Effector CD4-positive, alpha-beta T cell (primary cell): ENCODE measurements at places on chromosomes 13 and 19.

- no peak for DNase-seq
Measured at GRCh38 chr19:45146251-45146650, 14.5 kb downstream of the NKPD1 start.

GRCh38 chr19:11587975-11588631 is 9.2 kb upstream of the ZNF627 start:
- DNase-seq: no peak

DNA sequence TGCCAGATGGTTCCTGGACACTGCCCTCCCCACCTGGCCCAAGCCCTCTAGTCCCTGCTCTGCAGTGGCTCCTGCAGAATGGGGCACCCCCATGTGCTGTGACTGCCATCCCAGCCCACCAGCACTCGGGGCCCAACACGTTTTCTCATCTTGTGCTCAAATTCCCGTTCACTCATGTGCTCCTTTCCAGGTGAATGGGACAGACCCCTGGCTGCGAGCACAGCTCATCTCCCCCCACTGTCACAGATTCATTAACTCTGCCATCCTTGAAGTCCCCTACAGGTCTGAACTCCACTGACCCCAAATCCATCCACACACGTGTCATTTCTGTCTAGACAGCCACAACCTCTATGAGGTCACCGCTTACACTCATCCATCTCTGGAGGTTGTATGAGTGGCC is 23.6 kb downstream of the TUBA3C start:
- no peak for DNase-seq

DNA sequence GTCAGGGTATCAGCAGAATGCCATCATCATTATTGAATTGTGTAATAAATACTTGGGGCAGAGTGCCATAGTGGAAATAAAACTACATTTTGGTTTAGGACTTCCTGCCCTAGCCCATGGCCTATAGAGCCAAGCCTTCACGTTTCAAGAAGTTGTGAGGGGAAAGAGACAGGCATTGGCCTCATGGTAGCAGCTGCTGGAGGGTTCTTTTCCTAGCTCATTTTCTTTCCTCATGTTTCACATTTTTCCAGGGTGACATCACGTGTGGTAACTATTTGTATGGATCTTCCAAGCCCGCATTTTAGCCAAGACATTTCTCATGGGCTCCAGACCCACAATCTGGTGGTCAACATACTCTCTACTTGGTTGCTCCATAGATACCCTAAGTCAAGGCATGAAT is 80.4 kb downstream of the LRCH1 start:
- no peak for DNase-seq

- DNase-seq: no peak
Measured at GRCh38 chr13:33185853-33186252, 99.7 kb downstream of the STARD13 start.

DNA sequence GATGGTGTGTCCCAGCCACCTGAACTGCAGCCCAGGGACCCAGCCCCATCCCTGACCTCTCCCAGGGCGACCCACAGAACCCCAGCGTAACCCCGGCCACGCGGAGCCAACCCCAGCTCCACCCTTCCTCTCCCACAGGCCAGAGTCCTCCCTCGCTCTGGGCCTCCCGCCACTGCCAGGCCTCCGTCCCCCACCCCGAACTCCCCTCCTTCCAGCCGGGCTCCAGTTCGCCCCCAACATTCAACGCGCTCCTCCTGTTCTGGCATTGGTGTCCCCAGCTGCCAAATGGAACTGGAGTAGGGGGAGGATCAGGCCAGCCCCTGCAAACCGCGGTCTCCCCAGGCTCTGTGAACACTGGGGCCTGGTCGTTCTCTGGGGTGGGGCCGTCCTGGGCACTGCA is 7.4 kb downstream of the LINGO3 start:
- DNase-seq: no peak

GRCh38 chr13:26561651-26562511 is 4.4 kb downstream of the WASF3 start:
- no peak for DNase-seq

- no peak for DNase-seq
Measured at GRCh38 chr19:40229484-40229883, 3.0 kb upstream of the CCNP start.

DNA sequence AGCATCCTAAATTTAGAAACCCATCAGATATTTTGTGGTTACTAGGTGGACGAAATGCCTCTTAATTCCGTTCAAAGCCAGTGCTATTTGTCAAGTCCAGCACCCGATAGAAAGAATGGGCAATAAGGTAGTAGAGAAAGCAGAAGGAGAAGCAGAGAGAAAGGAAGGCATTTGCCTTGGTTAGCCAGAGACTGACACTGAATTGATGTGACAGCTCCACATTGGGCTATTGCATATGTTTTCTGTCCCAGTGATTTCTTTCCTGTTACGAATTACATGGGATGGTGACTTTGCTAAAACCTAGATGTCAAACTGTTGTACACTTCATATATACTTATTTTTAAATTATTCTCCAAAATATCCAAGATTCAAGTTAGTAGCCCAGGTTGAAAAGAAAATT is 542.6 kb downstream of the DCT start:
- no peak for DNase-seq

GRCh38 chr13:50213526-50213925 is 198.3 kb downstream of the KCNRG start:
- no peak for DNase-seq

DNA sequence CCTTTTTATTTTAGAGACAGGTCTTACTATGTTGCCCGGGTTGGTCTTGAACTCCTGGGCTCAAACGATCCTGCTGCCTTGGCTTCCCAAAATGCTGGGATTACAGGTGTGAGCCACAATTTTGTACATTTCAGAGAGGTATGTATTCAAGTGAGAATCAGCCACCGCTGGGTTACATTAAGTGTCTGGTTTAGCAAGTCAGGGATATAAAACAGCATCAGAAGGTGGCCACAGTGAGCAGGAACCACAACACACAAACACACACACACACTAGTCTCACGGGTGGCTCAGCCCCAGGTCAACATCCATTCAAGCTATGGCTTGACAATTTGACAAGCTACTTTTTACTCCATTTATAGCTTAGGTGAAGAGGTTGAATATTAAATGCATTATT is 20.2 kb downstream of the KLK5 start:
- no peak for DNase-seq

DNA sequence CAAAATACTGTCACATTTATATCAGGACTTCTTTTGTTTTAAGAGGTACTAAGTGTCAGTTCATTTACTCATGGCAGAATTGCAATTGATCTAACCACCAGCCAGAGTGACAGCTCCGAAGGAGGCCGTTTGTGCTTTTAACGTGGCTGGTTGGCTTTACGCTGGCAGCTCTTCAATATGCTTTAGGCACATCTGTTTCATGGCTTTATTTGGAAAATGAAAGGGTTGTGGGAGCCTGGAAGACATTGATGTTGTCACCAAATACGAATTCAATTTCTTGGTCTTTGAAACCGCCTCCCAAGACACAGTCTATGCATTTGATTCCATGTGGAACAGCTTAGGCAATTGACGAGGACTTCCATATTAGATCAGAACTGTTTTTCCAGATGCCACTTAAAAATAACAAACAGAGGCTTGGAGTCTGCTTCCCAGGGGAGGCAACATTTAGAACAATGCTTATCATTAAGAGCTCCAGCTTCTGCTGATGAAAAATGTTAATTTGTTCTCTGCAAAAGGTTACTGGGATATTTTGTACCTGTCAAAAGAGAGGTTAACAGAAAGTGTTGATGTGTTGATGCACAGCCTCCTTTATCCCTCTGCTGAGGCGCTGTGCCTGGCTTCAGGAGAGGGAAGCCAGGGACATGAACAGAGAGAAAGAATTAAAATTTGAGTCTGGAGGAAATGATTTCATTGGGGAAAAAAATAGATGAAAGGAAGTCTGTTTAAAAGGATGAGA is 64.0 kb upstream of the TNFRSF19 start:
- DNase-seq: no peak
